Naive thymus-derived CD4-positive, alpha-beta T cell (primary cell): ENCODE measurements at places on chromosomes 16 and 17. TPM values are rescaled to one million over a fixed set of nuclear protein-coding genes. Genes with fewer than 3 reads are reported as not detected.
A peak's percentile ranks its signal among the peaks of the same experiment; 100 is the strongest.

DNA sequence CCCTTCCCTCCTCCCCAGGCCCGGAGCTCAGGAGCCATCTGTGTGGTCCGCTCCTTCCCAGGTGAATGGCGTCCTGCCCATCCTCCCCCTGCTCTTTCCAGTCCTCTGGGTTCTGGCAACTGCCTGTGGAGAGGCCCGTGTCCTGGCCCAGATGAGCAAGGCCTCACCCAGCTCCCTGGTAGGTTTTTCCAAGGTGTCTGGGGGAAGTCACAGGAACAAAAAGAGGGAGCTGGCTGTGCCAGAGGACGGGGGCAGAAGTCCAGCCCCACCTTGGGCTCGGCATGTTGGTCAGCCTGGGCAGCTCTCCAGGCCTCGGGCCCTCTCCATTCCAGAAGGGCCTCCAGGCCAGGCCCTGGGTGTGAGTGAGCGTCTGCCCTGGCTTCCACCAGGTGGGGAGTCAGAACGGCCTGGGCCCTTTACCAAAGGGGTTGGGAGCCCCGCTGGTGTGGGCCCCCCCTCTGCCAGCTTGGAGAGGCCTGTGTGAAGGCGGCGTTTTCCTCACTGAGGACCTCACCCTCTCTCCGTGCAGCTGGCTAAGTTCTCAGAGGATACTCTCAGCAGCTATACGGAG is 25.1 kb downstream of the CASKIN2 start:
- no peak for DNase-seq

GRCh38 chr17:73203788-73204479 is 11.1 kb downstream of the COG1 start:
- DNase-seq: no peak

Gene DVL2
- 90.8 TPM for total RNA-seq

DNA sequence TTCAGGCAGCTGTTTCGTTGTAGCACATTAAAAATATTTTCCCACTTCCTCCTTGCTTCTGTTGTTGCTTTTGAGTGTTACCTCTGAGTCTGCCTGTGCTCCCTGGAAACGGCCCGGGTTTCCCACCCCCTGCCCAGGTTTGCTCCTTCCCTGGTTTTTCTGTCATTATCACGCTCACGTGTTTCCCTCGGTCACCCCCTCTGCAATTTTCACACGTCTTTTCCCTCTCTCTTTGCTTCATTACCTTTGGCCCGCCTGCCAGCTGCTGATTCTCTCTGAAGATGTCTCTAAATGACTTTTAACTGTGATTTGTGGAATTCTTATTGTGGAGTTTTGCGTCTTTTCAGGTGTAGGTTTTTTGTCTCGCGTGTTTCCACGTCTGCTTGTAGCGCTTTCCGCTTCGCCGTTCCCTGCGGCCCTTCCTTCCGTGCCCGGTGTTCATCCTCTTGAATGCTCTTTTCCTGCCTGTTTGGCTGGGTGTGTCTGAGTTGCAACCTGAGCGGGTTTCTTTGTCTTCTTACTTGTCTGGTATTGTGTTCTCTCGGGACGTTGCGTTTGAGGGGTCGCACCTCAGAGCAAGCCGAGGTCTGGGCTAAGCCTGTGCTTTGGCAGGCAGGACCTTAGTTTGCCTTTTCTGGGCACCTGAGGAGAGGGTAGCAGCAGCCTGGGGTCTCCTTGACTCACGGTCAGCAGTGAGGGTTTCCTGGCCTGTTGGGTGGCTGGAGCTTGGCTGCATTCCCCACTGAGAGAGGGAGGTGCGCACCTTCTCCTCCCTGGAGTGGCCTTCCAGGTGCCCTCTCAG is 96.3 kb upstream of the ZNF750 start:
- DNase-seq: no peak

Gene C16orf89
- not detected in 2 replicates for total RNA-seq

- peak; percentile 48 for DNase-seq
These were observed 23.8 kb downstream of the SNX11 start for GRCh38 chr17:48131216-48131824.

Gene CD79B
- total RNA-seq: 15.1 TPM

Gene OTOA
- not detected for total RNA-seq

DNA sequence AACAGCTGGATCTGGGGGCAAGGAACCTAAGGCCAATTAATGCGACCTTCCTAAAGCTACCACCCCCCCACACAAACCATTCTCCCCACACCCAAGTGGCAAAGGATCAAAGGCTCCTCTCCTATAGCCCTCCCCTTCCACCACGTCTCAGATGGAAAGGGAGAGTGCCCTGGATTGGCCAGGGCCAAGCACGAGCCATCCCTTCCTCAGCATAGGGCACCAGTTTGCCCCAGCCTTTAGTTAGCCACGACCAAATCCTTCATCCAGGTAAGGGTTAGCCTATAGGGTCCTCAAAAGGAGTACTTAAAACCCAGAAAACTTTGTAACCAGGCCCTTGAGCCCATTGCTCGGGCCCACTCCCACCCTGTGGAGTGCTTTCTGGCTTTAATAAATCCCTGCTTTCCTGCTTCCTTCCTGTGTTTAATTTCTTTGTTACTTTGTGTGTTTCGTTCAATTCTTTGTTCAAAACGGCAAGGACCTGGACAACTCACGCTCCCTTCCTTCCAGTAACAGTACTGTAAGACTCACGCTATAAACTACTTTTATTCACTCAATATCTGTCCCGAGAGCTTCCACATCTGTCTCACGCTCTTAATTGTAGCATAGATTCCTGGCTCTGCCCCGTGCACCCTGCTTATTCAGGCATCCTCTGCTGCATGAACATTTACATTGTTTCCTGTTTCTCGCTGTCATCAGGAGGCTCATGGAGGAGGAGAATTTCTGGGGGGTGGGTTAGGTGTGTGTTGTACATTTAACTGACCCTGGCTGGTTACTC is 62.3 kb downstream of the TNFRSF13B start:
- DNase-seq: no peak

GRCh38 chr16:14100825-14101224 is 29.7 kb downstream of the MRTFB start:
- no peak for DNase-seq

GRCh38 chr16:28072087-28072486 is 8.6 kb upstream of the GSG1L start:
- no peak for DNase-seq

Gene TERB1
- 0.83 TPM for total RNA-seq

GRCh38 chr17:55436224-55437158 is 14.9 kb upstream of the MMD start:
- no peak for DNase-seq
